ENCODE measurements at places on chromosomes 11 and 22.

GRCh38 chr11:13463779-13464290 is 813 bp upstream of the BTBD10 start:
- no peak for DNase-seq

DNA sequence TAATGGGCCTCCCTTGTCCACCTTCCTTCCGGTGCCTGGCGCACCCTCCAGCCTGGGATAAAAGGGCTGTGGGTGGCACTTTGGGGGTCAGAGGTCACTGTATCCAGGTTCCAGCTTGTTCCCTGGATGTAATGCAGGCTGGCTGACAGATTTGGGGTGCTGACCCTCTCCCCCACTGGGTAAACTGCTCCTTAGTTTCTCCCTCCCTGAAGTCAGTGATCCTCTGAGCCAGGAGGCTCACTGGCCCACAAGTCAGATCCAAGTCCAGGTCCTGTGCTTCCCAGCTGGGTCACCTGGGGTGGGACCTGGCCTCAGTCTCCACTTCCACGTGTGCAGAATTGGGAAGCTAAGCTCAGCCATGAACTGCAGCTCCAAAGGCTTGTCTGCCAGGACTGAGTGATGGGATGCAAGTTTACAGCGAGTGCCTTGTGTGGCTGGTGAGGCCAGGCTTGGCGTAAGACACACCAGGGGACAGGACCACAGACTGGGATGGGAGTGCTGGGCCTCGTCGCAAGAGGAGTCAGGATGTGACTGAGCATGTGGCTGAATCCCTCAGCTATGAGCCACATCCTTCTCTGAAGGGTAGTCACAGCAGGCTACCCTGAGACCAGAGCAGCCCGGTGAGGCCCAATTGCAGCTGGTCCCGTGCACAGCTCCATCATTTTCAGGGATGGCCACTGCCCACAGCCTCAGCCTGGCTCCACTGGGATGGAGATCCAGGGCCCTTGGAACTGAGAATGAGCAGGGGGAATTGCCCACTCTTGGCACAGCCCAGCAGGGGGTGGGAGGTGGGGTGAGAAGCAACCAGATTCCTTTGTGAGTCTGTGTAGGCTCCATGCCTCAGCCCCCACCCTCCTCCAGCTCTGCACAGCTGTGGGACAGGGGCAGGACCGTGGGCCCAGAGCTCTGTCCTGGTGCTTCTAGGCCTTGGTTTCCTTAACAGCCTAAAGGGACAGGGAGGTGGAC is 7.2 kb downstream of the SHISA8 start:
- peak; percentile 12 for DNase-seq

- DNase-seq = no peak
Observed at GRCh38 chr11:134027671-134028070, 41.2 kb upstream of the JAM3 start.

GRCh38 chr11:64385945-64386704 is 27.2 kb downstream of the RPS6KA4 start:
- peak; percentile 69 for DNase-seq

DNA sequence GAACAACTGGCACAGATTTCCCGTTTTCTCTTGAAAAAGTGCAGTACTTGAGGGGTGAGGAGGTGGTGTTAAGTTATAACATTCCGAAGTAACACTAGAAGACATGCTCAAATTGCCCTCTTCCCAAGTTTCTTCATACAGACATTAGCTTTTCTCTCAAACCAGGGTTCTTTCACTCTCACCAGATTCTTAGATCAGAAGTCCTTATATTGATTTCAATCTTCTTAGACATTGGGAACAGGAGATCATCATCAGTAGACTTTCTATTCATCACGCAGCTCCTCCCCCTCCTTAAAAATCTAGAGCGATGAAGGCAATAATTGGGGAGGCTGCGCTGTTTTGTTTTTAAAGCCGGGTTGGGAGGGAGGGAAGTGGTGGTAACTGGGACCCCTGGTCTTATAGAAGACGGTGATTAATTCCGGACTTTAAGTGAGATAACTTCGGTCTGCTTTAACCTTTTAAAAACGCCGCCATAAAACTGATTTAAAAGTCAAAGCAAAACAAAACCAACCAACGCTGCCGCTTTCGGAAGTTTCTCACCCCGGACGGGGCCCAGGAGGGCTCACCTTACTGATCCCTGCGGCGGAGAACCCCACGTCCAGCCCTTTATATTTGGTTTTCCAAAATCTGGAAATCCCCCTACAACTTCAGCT is 665 bp downstream of the USP28 start:
- peak; percentile 24 for DNase-seq

DNA sequence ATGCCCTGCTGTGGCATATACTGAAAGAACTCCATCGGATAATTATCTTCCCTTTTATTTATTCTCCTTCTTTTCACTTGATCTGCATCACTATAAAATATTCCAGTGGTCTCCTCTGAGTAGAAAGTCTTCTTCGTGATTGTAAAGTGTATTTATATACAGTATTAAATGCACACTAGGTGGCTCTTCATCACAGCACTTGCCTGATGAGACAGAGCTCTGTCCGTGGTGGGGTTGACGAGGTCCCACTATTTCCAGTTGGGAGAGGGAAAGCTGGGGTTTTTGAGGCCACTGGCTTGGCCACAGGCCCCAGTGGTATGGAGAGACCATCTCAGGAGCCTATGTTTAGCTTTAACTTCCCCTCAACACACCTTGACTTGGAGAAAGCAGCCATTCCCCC is 31.6 kb upstream of the ZBTB16 start:
- DNase-seq = no peak

GRCh38 chr11:76768088-76768908 is 14.9 kb upstream of the TSKU start:
- peak; percentile 16 for DNase-seq

DNA sequence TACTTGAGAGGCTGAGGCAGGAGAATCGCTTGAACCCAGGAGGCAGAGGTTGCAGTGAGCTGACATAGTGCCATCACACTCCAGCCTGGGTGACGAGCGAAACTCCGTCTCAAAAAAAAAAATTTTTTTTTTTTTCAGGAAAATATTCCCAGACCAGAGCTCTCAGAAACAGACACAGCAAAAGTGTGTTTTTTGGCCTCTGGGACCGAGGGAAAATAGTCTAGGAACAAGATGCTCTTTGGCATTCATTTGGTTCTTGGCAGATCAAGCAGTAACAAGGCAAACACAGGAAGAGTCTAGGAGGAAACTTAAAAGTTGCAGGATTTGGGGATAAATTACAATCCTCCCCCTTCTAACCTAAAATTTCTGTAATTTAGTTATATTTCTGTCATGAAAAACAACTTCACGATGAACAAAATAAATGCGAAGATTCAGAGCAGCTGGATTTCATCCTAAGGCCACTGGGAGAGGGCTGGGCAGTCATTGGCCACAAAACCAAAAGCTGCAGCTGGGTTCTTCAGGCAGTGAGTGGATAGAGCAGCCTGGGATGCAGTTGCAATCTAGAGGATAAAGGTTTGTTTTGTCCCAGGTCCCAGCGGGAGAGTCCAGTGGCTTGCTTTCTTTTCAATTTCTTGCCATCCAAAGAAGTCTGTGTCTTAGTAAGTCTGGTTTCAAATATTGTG is 19.7 kb downstream of the ATG16L2 start:
- no peak for DNase-seq

DNA sequence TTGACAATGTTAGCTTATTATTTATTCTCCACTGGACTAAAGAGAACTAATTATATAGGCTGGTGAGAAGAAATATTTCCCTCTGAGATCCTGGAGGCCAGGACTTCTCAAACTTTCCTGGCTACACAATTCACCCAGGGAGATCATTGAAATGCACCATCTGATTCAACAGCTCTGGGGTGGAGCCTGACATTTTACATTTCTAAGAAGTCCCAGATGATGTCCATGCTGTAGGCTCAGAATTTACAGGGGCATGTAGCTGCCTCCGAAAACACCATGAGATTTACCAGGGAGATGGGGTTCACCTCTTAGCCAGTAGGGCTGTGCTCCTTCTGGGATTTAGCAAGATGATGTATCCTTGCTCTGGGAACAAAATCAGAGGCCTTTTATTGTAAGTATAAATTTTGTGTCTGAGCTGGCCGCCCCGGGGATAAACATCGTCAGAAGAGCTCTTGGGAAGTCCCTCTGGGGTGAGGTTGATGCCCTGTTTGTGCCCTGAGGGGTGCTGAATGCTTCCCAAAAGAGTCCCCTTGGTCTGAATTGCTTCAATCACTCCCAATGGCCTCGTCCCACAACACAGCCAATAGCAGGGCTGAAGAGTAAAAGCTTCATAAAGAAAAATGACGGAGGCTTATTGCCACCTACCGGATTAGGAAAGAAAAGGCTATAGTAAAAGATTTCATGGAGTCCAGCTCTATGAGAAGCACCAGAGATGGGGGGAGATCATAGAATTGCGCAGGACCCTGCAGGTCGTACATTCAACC is 33.4 kb upstream of the API5 start:
- peak; percentile 51 for DNase-seq

- DNase-seq = peak; percentile 21
Observed at GRCh38 chr22:19121631-19122142, 525 bp downstream of the DGCR2 start.

DNA sequence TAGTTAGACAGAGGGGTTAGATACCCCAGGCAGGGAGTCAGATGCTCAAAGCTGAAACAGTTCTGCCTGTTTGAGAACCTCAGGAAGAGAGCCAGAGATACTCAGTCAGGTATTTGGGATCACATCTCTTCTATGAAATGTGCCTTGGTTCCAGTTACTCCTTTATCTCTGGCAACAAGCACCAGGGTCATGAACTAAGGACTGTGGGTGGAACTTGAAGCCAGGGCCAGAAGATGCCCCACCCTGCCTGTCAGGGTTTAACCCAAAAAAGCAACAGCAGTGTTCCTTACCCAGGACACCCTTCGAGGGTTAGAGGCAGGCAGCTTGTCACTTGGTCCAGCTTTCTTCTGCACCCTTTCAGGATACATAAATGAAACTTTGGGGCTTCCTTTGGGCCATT is 15.0 kb upstream of the WT1 start:
- no peak for DNase-seq

DNA sequence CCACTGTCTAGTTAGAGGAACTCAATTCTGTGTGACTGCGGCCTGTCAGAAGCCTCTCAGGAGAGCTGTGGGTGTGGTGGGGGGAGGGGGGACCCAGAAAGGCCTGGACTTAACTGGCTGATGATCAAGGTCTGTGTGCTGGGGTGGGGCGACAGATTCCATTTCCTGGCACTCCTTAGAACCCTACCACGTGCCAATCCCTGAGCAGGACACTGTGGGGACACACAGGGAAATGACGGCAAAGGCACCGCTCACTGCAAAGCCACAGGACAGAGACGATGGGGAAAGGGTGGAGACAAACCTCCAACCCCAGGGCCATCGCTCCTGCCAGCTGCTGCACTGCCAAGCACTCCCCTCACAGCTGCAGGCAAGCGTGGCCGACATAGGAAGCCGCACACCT is 58.4 kb upstream of the BID start:
- no peak for DNase-seq

- DNase-seq = no peak
Observed at GRCh38 chr22:22600531-22601261, 41.6 kb upstream of the PRAME start.

- DNase-seq = no peak
Observed at GRCh38 chr22:49710746-49711145, 116.9 kb downstream of the BRD1 start.

GRCh38 chr11:111524056-111524455 is 9.5 kb downstream of the HOATZ start:
- DNase-seq = no peak

GRCh38 chr22:50173311-50173982 is 2.9 kb downstream of the PANX2 start:
- no peak for DNase-seq

DNA sequence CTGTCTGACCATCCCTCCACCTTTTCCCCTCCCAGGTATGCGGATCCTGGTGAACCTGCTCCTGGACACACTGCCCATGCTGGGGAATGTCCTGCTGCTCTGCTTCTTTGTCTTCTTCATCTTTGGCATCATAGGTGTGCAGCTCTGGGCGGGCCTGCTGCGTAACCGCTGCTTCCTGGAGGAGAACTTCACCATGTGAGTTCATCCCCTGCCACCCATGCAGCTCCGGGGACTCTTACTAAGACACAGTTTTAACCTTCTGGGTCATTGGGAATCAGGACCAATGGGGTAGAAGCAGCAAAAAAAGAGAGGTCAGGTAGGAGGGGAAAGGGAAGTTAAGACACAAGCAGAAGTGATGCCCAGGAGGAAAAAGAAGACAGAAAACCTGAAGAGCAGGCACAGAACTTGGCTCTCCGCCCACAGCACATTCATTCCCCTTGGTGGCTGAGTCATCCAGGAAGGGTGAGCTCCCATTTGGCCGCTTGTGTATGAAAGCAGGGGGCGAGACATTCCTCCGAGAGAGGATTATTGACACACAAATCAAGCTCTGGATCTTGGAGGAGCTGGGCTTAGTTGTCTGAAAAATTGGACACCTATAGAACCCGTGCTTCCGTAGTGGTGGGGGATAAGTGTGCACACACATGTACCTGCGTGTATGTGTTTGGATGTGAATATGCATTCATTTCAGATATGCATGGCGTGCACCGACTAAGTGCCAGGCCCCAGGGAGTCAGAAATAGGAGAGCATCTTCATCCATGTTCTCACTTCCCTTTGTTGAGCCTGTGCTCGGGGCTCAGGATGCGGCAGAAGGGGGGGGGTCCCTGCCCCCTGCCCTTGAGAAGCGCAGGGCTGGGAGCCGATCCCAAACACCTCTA is 64.2 kb downstream of the CACNA1I start:
- DNase-seq = peak; percentile 93

GRCh38 chr11:93216511-93217101 is 18.8 kb upstream of the SLC36A4 start:
- DNase-seq = no peak

DNA sequence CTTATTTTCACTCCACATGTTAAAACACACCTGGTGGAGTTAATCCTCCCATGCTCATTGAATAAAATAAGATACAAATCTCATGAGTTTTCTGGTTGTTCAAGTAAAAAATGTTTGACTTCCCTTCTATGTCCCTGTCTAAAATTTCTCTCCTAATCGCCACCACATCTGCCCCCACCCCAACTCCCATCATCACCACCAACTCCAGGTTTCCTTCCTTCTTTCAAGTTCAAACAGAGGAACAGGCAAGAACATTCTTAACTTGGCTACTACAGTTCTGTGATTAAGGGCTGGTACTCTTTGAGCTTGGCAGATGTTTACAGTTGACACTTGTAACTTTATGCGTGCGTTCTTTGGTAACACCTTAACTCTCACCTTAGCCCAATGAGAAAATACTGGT is 9.1 kb upstream of the PSMA1 start:
- DNase-seq = no peak

GRCh38 chr11:73996161-73996747 is 12.6 kb downstream of the UCP3 start:
- DNase-seq = no peak

- DNase-seq = no peak
Observed at GRCh38 chr11:14224395-14224794, 134.6 kb downstream of the RRAS2 start.

DNA sequence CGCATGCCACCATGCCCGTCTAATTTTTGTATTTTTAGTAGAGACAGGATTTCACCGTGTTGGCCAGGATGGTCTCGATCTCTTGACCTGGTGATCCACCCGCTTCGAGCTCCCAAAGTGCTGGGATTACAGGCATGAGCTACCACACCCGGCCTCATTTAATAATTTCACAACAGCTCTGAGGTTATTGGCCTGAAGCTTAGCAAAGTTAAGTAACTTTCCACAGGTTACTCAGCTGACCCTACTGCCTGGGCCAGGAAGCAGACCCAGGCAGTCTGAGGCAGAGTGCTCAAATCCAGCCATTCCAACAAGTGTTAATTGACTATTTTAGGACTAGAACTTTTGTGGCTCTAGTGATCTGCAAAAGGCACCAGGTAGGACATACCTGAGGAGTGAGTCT is 52.2 kb upstream of the L3MBTL2 start:
- no peak for DNase-seq
